K562 (cell line): ENCODE measurements at places on chromosomes 4 and X. TPM values are rescaled to one million over a fixed set of nuclear protein-coding genes. Genes with fewer than 3 reads are reported as not detected.
A peak's percentile ranks its signal among the peaks of the same experiment; 100 is the strongest.

DSPP gene
- total RNA-seq, result not detected in 2 replicates

UGT2B10 gene
- 0.16 and 0.18 TPM in 2 replicates for total RNA-seq

FAM53A gene
- 1.6 and 2.0 TPM in 2 replicates for total RNA-seq

NHS gene
- 0.02 TPM in 1 of 2 replicates, not detected in the other for total RNA-seq

SMR3B gene
- not detected in 2 replicates for total RNA-seq

- H3K36me3 ChIP-seq, result no peaks in the 10 kb centered on the region
- H3K4me1 ChIP-seq, result no peaks in the 10 kb centered on the region
- no peak overlapping the region for H3K4me3 ChIP-seq
- no peak overlapping the region for H3K27ac ChIP-seq
Measured at GRCh38 chrX:95703696-95704095, 980.9 kb upstream of the DIAPH2 start.

- no peak for DNase-seq
- peaks cover 51% of the 10 kb centered on the region for H3K4me1 ChIP-seq
- H3K36me3 ChIP-seq, result no peaks in the 10 kb centered on the region
- H3K27me3 ChIP-seq, result peaks cover 15% of the 10 kb centered on the region
- H3K27ac ChIP-seq, result no peak overlapping the region
- H3K4me3 ChIP-seq, result no peak overlapping the region
Measured at GRCh38 chr4:794900-795725, 30.8 kb downstream of the CPLX1 start.

DNA sequence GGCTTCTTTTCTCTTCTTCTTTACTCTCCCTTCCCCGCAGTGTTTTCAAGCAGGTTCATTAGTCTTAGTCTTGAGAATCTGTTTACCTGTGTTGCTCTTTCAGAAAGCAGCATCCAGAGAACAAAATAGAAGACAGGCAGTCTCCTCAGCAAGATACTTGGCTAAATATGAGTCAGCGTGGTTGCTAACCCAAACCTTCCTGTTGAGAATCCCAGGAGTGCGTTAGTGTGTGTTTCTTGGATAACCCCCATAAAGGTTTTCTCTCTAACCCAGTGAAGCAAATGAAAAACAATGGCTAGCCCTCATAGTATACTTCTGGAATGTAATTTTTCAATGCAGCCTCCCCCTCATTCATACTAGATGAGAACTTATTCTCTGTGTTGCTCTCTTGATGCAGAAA is 41.1 kb downstream of the BMPR1B start:
- no peak for DNase-seq
- H3K27ac ChIP-seq, result no peak overlapping the region
- H3K36me3 ChIP-seq, result no peaks in the 10 kb centered on the region
- H3K4me1 ChIP-seq, result no peaks in the 10 kb centered on the region
- no peak overlapping the region for H3K4me3 ChIP-seq

DNA sequence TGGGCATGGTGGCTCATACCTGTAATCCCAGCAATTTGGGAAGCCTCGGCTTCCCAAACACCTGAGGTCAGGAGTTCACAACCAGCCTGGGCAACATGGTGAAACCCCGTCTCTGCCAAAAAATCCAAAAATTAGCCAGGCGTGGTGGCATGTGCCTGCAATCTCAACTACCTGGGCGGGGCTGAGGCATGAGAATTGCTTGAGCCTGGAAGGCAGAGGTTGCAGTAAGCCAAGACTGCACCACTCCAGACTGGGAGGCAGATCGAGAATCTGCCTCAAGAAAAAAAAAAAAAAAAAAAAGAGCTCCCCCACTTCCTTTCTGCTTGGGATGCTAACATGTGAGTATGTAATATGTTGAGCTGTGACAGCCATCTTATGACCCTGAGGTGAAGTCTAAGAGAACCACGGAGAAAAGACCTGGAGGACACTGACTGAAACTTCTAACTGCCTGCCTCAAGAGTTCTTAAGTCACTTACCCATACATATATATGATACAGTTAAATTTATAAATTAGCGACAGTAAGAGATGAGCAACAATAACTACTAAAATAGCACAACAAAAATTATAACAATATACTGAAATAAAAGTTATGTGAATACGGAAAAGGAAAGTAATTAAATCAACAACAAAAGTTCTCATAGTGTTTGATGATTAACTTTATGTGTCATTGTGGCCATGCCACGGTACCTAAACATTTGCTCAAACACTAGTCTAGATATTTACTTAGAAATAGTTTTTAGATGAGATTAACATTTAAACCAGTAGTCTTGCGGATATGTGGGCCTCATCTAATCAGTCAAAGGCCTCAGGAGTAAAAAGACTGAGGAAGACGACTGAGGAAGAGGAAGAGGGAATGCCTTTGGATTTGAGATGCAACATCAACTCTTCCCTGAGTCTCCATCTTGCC is 178.3 kb downstream of the OPHN1 start:
- no peaks in the 10 kb centered on the region for H3K27me3 ChIP-seq
- H3K4me3 ChIP-seq, result no peak overlapping the region
- H3K27ac ChIP-seq, result no peak overlapping the region
- no peaks in the 10 kb centered on the region; the same call in 1 of the 2 replicates for H3K4me1 ChIP-seq
- H3K36me3 ChIP-seq, result no peaks in the 10 kb centered on the region

GRCh38 chr4:14790494-14790893 is 211.8 kb upstream of the CPEB2 start:
- no peak for DNase-seq
- no peak overlapping the region for H3K4me3 ChIP-seq
- H3K36me3 ChIP-seq, result no peaks in the 10 kb centered on the region
- no peaks in the 10 kb centered on the region for H3K27me3 ChIP-seq
- H3K27ac ChIP-seq, result no peak overlapping the region

GRCh38 chr4:153418121-153418520 is 48.0 kb upstream of the TMEM131L start:
- no peak overlapping the region for H3K27ac ChIP-seq
- peaks cover 12% of the 10 kb centered on the region; the same call in 1 of the 3 replicates for H3K36me3 ChIP-seq
- no peaks in the 10 kb centered on the region; the same call in 2 of the 3 replicates for H3K4me1 ChIP-seq
- no peak for DNase-seq

DNA sequence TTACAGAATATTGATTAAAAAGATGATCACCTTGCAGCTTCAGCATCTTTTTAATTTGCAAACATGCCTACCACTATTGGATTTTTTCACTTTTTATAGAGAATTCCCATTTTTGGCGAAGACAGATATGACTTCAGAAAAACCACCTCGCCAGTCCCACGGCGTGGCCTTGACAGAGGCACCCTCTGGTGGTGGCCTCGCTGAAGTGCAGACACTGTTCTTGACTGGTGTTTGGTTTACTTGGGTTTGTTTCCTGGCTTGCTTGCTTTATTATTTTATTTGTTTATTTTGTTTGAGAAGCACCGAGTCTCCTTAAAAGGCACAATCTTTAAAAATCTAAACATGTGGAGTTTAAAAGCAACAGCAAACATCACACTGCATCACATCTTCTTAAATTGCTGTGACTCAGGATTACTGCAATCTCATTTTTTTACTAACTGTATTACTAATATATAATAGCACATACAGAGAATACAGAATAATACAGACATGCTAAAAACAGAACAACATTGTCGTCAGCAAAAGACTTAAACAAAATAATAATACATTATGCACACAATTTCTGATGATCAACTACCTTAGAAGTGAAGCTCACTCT is 13.1 kb upstream of the AMTN start:
- no peak overlapping the region for H3K27ac ChIP-seq
- peak; percentile 52 for DNase-seq
- H3K36me3 ChIP-seq, result no peaks in the 10 kb centered on the region
- no peaks in the 10 kb centered on the region for H3K4me1 ChIP-seq

- DNase-seq, result no peak
- no peaks in the 10 kb centered on the region for H3K27me3 ChIP-seq
- H3K36me3 ChIP-seq, result no peaks in the 10 kb centered on the region
- no peak overlapping the region for H3K27ac ChIP-seq
- H3K4me3 ChIP-seq, result no peak overlapping the region
Measured at GRCh38 chrX:148878371-148878770, 378.0 kb downstream of the AFF2 start.
